Frontal cortex (tissue), 4 donors: ENCODE measurements at places on chromosomes 13 and 19. TPM values are rescaled to one million over a fixed set of nuclear protein-coding genes. Genes with fewer than 3 reads are reported as not detected.

DNA sequence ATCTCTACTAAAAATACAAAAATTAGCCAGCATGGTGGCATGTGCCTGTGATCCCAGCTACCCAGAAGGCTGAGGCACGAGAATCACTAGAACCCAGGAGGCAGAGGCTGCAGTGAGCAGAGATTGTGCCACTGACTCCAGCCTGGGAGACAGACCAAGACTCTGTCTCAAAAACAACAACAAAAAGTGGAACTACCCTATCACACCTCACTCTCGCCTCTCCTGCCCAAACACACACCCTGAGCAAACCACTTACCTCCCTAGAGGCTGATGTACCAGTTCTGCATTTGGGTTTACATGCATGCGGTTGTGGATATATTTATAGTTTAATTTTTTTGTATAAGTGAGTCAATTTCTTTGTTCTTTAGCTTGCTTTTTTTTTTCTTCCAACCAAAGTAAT lies 7.7 kb upstream of the PTOV1 start:
- no peak for DNase-seq

GRCh38 chr13:41587490-41587889 lies 130.1 kb downstream of the RGCC start:
- no peak for DNase-seq

The RFPL4A gene
- total RNA-seq = not detected

- no peak for DNase-seq
Observed at GRCh38 chr13:109100705-109101304, 471.4 kb downstream of the MYO16 start.

The WDR87 gene
- not detected for total RNA-seq

The SIGLECL1 gene
- total RNA-seq = not detected

The VSTM2B gene
- 28.9 TPM for total RNA-seq

DNA sequence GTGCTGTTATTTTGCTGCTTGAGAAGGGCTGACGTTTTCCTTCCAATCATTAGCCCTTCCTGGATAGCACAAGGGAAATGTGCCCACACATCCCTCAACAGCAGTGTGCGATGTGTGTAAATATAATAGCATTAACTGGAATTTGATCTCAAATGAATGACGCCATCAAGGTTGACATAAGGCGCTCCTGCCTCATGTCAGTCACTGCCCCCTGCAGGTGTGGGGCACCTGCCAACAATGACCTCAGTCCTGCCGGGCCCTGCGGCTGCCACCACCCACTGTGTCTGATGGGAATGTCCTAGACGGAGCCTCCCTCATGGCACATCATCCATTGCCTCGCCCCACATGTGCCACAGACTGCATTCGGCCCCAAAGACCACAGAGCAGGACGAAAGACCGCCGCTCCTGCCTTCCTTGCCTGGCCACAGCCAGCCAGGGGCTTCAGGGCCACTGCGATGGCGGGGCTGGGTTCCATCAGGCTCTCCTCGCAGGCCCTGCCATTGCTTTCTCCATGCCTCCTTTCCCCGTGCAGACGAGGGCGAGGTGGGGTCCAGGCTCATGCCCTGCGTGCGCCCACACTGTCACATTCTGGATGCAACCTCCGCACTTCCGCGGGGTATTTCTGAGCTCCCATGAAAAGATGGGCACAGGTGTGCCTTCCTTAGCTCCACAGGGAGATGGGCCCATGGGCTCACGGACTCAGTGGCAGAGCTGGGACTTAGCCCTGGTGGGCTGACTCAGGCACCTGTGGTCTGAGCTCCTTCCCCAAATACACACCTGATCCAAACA lies 146.7 kb downstream of the SOX1 start:
- no peak for DNase-seq
